ENCODE measurements at places on chromosomes 13 and 19. TPM values are rescaled to one million over a fixed set of nuclear protein-coding genes. Genes with fewer than 3 reads are reported as not detected.

Gene SHD
- 0.17 TPM for total RNA-seq

Gene UBE2L5
- 0.57 TPM for total RNA-seq

Gene PODNL1
- not detected for total RNA-seq

Gene APOC4
- not detected for total RNA-seq

Gene ATP4A
- not detected for total RNA-seq
